ENCODE measurements at places on chromosomes 12 and 14. TPM values are rescaled to one million over a fixed set of nuclear protein-coding genes. Genes with fewer than 3 reads are reported as not detected.

Gene EIF5
- total RNA-seq, result 229 TPM

Gene TAS2R20
- total RNA-seq, result 1.0 TPM

Gene ANO4
- total RNA-seq, result 0.56 TPM

Gene SRRM4
- not detected for total RNA-seq

Gene ACSM4
- not detected for total RNA-seq

Gene KRT82
- total RNA-seq, result not detected

Measured in cardiac ventricle fibroblast (primary cell).